ENCODE measurements at places on chromosomes 7 and 10.

DNA sequence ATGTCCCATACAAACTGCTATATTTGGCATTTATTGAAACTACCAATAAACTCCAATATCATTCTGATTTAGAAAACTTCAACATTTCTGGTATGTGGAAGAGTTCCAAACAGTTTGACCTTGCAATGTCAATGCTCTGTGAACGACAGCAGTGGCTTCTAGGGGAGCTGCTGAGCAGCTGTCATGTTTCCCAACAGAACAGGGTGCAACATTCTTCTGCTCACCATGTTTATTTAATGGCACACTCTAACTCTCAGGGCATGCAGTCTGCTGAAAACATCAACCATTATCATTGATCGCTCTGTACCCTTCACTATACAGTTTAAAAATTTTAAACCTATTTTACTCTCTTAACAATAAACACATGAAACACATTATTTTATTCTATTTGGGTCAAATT lies 25.9 kb downstream of the LMOD2 start:
- DNase-seq, result no peak

GRCh38 chr7:74012842-74013249 lies 15.1 kb upstream of the ELN start:
- DNase-seq, result no peak

DNA sequence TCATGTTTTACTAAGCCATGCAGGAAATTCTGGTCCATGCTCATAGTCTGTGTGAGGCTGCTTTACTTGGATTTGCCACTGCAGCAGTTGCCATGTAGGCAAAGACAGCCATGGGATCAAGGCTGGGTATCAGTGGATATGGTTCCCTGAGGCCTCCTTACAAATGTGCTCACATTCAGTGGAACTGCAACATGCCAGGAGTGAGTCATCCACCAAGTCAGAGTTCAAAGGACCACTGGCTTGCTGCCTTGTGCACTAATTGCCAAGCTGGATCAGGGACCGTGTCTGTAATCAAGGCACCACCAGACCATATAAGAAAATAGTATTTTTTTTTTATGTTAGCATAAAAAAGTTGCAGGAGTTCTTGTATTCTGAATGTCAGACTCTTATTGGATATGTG lies 101.0 kb downstream of the CDCA7L start:
- DNase-seq, result no peak

- DNase-seq, result no peak
Observed at GRCh38 chr7:32228601-32229000, 158.4 kb upstream of the PDE1C start.

DNA sequence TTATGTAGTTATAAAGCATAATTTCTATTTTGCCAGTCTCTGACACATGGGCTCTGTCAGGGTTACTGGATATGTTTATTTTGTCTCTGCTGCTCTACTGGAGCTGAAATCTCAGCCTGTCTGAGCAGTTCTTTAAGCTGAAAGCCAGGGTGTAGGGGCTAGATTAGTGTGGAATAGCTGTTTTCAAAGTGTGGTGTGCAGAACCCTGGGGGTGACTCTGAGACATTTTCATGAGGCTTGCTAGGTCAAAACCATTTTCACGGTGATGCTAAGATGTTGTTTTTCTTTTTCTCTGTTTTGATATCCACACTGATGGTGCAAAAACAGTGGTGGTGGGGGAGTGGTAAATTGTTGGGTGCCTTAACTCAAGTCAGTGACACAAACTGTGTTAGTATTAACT lies 45.5 kb downstream of the CREM start:
- no peak for DNase-seq

GRCh38 chr10:12350167-12350872 lies 973 bp downstream of the CAMK1D start:
- no peak for DNase-seq

DNA sequence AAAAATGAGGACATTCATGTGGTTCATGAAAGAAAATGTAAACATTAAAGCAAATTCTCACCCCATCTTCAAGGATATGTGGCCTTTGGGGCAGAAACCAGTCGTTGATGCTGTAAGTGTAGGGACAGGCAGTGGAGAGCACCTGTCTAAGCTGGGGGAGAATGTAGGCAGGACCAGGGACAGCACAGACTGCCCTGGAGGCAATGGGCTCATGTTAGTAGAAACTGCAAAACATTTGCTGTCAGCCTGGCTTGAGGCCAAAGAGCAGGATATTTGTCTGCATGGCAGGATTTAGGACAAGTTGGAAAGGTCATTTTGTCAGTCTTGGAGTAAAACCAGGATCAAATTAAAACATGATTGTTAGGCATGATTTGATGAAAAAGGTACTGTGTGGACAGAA lies 211.6 kb upstream of the AGK start:
- DNase-seq, result no peak

DNA sequence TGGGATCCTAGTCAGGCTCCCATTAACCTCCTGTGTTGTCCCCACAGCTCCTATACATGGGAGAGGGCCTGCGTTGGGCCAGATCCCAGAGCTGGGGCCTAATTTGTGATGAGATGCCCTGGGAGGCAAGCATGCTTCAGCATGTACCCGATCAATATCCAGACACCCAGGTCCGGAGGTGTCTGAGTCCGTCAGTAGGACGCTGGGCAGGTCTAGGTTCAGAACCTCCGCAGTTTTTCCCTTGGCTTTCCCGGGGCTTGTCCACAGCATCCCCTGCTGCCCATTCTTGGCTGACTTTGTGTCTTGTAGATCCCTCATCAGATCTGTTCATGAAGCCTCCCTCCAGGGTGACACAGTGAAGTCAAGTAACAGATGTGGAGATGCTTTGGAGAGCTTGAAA lies 32.7 kb upstream of the RBAK start:
- no peak for DNase-seq

- DNase-seq, result no peak
Observed at GRCh38 chr10:30215141-30215540, 133.9 kb downstream of the MTPAP start.

GRCh38 chr10:31705136-31705535 lies 223.5 kb downstream of the ARHGAP12 start:
- no peak for DNase-seq

DNA sequence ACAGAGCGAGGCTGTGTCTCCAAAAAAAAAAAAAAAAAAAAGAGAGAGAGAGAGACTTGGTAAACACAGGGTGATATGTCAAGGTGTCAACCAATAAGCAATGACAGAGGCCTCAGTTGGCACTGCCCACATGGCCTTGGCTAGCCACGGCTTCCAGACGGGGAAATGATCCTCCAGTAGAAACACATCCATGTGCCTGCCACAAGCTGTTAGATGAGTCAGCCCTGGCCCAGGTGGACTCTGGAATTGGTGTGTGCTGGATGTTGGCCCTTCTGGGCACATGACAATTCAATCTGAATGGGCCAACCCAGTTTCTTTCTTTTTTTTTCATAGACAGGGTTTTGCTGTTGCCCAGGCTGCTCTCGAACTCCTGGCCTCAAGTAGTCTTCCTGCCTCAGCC lies 13.7 kb downstream of the RFC2 start:
- no peak for DNase-seq

- DNase-seq, result no peak
Observed at GRCh38 chr7:104973909-104974415, 40.0 kb upstream of the KMT2E start.

DNA sequence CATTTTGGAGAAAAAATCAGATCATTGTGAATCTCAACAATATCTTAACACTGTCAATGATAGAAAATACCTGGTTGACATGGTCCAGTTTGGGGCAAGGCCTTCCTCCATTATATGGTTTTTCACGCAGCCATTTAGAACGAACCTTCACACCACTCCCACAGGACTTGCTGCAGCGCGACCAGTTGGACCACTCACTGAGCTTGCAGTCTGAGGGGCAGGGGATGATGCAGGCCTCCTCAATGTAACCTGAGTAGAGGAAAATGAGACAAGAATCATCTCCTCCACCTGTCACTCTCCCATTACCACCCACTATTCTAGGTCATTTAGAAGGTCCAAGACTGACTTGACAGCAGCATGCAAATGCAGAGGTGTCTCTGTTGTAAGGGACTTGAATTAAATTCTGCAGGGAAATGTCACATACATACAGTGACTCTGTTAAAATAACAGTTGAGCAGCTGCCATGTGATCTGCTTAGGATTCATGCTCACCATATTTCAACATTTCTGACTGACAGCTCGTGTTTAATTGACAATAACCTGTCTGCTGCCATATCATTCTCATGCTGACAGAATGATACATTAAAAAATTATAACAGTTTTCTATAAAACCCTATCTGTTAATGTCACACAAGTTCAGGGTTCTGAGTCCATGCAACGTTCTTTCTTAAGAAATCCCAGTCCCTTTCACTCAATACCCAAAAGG lies 403.0 kb downstream of the THSD7A start:
- DNase-seq, result no peak

GRCh38 chr10:127928021-127928806 lies 21.3 kb downstream of the PTPRE start:
- DNase-seq, result no peak

GRCh38 chr10:124618470-124619073 lies 125.6 kb downstream of the FAM53B start:
- DNase-seq, result no peak

DNA sequence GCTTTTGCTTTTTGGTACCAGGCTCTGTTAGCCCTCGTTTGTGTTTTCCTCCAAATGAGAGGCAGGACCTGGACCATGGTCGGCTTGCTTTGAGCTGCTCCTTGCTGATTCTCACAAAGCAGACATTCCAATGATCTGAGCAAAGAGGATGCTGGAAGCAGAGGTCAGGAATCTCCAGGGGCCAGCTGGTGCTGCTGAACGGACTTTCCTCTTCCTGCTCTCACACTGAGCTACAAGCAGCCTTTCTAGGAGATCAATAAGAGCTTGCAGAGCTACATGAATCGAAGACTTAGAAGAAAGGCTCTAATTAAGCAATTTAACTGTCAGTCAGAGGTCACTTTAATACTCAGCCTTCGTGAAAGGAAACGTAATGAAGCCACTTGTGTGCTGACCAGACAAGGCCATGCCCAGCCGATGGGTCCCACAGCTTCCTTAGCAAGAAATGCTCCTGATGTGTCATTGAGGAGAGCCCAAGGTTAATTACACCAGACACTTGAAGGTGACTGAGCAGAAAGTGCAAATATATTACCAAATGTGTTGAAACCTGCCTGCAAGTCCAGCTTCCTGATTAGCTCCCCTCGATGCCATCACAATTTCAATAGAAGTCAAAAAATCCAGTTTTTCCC lies 151.3 kb upstream of the RSU1 start:
- no peak for DNase-seq

DNA sequence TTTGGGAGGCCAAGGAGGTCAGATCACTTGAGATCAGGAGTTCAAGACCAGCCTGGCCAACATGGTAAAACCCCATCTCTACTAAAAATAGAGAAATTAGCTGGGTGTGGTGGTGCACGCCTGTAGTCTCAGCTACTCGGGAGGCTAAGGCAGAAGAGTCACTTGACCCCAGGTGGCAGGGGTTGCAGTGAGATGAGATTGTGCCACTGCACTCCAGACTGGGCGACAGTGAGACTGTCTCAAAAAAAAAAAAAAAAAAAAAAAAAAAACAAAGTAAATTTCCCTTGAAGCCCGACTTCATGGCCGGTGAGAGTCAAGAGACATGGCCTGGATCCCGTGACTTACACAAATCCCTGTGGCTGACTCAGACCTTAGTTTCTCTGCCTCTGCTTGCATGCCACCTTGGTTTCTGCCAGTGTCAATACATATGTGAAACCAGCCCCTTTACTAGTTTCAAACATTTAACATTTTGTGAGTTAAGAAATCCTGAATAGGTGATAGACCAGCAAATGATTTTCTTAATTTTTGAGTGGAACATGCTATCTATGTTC lies 62.8 kb downstream of the ZEB1 start:
- DNase-seq, result no peak

DNA sequence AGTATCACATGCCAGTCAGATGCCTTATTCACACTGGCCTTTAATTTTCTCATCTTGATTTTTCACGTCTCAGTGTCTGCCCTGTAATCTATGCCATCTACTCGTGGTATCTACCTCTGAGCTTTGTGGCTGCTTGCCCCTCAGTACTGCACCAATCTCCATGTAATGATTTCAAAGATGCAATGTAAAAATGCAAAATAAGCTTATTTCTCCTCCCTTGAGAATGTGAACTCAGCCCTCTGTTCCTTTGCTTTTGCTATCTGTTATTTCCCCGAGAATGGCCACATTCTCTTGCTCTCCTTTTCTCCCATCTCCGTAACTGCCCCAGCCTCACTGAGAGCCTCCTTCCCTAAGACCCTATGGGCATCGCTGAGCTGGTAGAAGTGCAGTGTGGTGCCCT lies 317.5 kb downstream of the SFMBT2 start:
- no peak for DNase-seq

- DNase-seq, result no peak
Observed at GRCh38 chr10:118276204-118276603, 65.9 kb downstream of the FAM204A start.

GRCh38 chr10:26372513-26373354 lies 65.4 kb upstream of the APBB1IP start:
- no peak for DNase-seq

- no peak for DNase-seq
Observed at GRCh38 chr10:84499846-84500245, 171.5 kb downstream of the CCSER2 start.

DNA sequence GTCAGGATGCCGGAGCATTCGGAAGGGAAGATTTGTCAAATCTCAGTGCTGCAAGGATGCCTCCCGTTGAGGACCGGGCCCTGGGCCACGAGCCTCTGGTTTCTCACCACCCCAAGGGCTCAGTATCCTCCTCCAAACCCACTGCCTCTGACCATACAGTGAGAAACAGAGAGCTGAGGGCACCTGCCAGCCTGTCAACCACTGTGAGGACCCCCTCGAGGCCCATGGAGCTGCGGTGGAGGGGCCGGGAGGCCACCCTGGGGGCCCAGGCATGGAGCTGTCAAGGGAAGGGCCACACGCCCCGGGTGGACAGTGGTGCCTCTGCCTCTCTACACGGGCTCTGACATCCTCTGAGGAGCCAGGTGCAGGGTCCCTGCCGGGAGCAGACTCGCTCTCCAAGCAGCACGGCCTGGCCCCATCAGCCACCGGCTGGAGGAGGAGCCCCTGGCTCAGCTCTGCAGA lies 248.0 kb upstream of the TCERG1L start:
- no peak for DNase-seq

DNA sequence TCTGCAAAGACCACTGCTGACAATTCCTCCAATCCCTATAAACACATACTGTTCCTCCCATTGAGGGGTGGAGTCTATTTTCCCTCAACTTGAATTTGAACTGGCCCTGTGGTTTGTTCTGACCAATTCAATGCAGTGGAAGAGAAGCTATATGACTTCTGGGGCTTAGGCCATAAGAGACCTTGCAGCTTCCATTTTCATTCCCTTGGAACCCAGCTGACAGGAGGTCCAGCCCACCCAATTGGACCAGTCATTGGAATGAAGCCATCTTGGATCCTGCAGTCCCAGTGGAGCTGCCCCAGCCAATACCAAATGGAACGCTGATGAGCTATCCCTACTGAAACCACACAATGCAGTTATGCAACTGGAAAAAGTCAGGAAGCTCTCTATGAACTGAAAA lies 8.9 kb upstream of the TMED4 start:
- no peak for DNase-seq

- DNase-seq, result no peak
Observed at GRCh38 chr10:102419269-102420180, 940 bp upstream of the PSD start.

- DNase-seq, result no peak
Observed at GRCh38 chr10:79250259-79250658, 97.0 kb upstream of the PPIF start.

- DNase-seq, result no peak
Observed at GRCh38 chr10:34260904-34261303, 554.2 kb downstream of the PARD3 start.

- no peak for DNase-seq
Observed at GRCh38 chr10:102413053-102413705, 5.4 kb downstream of the PSD start.

Measured in stimulated activated CD8-positive, alpha-beta memory T cell treated with anti-CD3 and anti-CD28 coated beads, Interleukin-2, amount 100 ng/mL, for 1 hour (primary cell).